ENCODE measurements at places on chromosomes 6 and 20.

DNA sequence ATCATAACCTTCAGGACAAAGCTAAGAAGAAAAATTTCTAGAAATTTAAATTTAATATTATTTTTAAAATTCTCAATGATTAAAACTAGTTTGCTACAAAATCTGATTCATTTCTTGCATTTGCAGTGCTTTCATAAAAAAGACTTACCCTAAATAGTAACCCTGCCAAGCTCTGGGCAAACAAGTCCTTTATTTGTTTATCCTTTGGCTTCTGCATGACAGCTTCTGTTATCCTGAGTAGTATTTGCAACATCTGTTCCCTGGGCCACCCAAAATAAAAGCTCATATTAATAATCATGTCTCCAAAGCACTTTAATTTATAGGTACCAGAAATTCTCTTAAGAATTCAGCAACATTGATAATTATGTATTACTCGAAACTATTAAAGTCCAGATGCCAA, 101.3 kb downstream of the RALGAPA2 start:
- ATAC-seq: no peak

GRCh38 chr20:12699374-12700228, 309.2 kb upstream of the SPTLC3 start:
- no peak for ATAC-seq

DNA sequence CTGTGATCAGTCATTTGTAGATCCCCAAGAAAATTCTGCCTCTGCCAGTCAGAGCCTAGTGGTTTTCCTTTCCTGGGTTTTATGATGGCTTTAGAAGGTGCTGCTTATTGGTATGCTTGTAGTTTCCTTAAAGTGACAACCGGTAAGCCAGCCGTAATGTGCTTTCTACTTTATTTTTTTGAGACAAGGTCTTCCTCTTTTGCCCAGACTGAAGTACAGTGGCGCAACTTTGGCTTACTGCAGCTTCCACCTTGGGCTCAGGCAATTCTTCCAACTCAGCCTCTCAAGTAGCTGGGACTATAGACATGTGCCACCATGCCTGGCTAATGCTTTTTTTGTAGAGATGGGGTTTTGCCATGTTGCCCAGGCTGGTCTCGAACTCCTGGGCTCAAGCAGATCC, 23.5 kb downstream of the MCM8 start:
- no peak for ATAC-seq

DNA sequence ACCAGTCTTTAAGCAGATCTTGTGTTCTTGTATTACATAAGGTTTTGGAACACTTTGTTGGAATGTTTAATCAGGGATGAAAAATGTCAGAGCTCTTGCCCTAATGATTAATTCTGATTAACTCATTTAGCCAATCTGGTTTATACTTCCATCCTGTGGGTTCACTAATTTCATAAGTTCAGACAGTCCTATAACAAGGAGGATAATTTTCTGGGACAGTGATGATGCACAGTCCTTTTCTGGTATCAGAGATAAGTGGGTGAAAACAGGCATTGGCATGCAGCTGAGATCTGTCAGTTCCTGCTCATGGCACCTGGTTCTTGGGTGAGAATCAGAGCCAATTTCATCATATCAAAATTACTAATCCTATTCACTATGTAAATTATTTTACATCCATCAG, 125.0 kb upstream of the LAMA2 start:
- no peak for ATAC-seq

GRCh38 chr6:19549109-19549508, 288.1 kb upstream of the ID4 start:
- ATAC-seq: peak; percentile 51

GRCh38 chr6:127539272-127539671, 20.1 kb upstream of the MTCL3 start:
- ATAC-seq: peak; percentile 83

GRCh38 chr6:76435174-76435573, 362.7 kb upstream of the IMPG1 start:
- no peak for ATAC-seq

DNA sequence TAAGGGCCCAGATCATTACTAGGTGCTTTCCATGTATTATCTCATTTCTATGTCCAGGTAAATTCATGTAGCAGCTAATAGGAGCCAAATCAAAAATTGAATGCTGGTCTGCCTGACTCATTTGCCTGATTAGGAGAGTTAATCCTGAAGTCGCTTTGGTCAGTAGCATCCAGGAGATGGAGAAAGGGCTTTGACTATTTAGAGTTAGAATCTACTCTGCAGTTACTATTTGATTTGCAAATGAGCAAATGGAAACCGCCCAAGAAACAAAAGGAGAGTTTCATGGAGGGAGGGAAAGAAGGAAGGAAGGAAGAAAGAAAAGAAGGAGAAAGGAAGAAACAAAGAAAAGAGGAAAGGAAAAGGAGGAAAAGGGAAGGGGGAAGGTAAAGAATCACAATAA, 539.6 kb upstream of the MMS22L start:
- ATAC-seq: no peak

GRCh38 chr20:49381558-49382493, 100.6 kb downstream of the KCNB1 start:
- ATAC-seq: peak; percentile 65

DNA sequence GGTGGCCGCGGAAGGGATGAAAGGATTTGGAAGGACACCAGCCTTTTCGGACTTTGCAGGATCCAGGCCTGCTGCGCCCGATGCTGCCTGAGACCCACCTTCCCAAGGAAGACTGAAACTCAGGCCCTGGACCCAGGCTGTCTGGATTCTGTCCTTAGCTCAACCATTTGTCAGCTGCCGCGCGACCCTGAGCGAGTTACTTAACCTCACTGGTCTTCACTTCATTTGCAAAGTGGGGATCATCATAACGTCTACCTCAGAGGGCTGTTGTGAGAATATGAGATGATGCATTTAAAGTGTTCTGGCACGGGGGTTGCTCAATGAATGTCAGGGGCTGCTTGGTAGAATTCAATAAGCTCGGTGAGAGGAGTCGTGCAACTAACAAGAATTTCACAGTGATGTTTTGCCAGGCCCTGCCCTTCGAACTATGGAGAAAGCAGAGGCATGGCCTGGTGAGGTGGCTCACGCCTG, 104.2 kb upstream of the PRDM1 start:
- no peak for ATAC-seq

- no peak for ATAC-seq
Measured at GRCh38 chr6:166559211-166559610, 27.3 kb downstream of the RAMACL start.

DNA sequence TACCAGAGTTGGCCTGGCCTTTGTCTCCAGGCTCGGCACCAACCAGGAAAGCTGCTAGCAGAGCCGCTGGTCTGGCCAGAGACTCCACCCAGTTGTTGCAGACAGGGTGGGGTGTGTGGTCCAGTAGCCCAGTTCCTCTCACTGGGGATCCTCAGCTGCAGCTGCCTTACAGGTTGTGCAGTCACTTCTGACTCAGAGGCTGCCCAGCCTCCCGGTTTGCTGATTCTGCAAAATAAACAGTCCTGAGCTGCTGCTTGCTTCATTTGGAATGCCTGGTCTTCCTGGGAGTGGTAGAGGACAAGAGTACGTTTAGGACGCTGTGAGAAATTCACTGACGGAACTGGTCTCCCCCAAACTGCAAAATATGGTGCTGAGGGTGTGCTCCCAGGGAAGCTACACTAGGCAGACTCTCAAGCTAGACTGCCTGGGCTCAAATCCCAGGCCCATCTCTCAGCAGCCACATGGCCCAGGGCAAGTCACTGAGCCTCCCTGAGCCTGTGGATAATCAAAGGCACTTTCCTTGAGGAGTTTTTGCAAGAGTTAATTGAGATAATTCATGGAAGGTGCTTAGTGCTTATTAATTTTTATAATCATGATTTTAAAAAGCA, 246.1 kb downstream of the TFAP2C start:
- ATAC-seq: no peak

- ATAC-seq: 0 out of 3 replicates have a peak, but pooled peaks have one; percentile 2
Measured at GRCh38 chr20:25249198-25249931, 1.5 kb downstream of the PYGB start.

GRCh38 chr6:154898821-154899220, 96.3 kb upstream of the TIAM2 start:
- no peak for ATAC-seq

- ATAC-seq: no peak
Measured at GRCh38 chr6:17565399-17565798, 34.7 kb upstream of the FAM8A1 start.

DNA sequence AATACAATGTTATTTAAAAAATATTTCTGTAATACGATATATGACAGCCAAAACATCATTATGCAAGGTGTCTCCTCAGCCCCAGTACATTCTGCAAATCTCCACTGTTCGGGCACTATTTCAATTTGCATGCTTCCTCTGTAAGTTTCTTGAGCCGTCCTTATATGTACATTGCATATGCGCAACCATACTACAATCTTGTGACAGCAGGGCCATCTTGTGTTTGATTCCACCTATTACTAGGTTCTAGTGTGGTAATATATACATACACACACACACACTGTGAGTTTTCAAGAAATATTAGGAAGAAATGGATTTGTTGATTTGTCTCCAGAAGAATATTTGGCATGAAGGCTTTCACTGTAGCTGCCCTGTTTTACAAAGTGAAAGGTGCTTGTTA, 9.8 kb downstream of the LYRM4 start:
- no peak for ATAC-seq

GRCh38 chr6:154206141-154206540, 150.5 kb downstream of the IPCEF1 start:
- no peak for ATAC-seq

DNA sequence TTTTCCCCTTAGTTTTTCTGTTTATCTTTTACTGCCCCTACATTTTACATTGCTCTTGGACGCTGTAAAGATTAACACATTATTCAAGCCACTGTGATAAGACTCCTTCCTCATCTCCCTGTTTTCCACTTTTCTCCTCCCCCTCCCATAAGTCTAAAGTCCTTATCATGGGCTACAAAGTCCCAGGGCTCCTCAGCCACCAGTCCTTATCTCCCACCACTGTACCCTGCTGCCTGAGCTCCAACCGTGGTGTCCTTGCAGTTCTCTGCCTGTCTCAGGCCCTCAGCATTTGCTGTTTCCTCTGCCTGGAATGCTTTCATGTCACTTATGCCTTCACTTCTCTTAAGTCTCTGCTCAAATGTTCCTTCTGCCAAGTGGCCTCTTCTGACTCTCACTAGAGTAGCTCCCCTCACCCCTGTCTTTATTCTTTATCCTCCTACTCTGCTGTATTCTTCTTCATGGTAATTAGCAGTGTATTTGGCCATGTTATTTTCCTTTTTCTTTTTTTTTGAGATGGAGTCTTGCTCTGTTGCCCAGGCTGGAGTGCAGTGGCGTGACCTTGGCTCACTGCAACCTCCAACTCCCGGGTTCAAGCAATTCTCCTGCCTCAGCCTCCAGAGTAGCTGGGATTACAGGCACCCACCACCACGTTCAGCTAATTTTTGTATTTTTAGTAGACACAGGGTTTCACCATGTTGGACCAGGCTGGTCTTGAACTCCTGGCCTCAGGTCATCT, 10.8 kb upstream of the LATS1 start:
- ATAC-seq: no peak

GRCh38 chr6:50655848-50656453, 57.4 kb upstream of the TFAP2D start:
- ATAC-seq: no peak

DNA sequence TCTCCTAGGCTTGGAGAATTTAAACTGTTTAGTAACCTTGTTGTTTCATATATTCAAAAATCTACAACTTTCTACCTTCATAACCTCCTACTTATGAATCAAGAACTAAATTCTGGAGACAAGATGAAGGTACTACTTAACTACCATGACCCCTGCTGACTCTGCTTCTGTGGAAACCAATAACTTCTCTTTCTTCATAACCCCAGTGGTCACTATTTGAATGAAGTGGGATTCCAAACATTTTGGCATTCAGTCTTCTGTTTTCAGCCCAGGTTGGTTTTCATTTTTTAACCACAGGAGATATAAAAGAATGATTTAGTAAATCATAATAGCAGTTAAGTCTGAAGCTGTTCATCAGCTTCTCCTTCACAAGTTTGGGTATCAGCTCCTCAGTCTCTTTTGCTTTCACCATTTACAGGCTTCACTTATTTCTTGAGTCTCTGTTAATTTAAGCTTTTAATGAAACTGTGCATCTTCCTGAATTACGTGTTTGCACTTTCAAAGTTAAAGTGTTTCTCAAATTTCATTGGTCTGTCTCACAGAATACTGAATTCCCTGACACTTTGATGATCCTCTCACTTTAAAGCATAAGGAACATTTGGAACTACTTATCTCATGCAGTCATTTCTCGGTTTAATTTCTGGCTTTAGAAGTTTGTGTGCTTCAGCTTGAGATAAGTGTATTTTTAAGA, 9.5 kb downstream of the SENP6 start:
- no peak for ATAC-seq

- peak; percentile 32 for ATAC-seq
Measured at GRCh38 chr6:132973514-132973993, 159.2 kb downstream of the RPS12 start.

GRCh38 chr20:19922716-19923115, 94.4 kb upstream of the NAA20 start:
- ATAC-seq: no peak

- ATAC-seq: no peak
Measured at GRCh38 chr6:108689272-108690161, 128.8 kb downstream of the FOXO3 start.

DNA sequence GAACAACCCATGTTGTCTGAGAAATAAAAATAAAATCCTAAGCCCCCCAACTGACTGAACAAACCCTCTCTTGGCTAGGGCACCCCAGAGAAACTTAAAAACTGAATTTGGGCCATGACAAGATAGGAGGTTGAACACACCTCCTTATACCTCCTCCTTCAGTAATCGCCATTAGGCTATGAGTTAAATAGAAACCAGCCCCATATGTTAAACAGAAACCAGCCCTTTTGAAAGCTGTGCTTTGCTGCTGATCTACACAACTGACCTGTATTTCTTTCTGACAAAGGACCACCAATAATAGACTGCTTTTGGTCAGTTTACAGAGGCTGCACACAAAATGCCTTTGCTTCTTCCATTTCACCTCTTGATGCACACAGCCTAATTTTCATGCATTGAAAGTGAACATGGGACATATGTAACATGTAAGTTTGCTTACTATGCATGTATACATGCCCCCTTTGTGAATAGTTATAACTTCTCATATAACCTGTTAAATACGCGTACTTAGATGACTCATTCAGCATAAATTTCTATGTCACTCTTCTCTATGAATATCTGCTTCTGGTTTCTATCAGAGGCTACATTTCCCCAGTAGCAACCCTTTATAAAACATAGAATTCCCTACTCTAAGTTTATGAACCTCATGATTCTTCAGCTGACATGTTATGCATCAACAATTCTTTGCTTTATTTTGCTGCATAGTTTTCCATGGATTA, 462.9 kb downstream of the COL12A1 start:
- ATAC-seq: no peak

DNA sequence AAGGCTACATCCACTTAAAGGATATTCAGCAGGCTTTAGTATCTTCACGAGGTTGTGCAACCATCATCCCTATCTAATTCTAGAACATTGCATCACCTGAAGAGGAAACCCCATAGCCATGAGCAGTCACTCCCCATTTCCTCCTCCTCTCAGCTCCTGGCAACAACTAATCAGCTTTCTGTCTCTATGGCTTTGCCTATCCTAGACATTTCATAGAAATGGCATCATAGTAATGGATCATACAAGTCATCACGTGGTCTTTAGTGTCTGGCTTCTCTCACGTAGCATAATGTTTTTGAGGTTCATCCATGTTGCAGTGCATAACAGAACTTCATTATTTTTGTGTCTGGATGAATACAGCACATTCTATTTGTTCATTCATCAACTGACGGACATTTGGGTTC, 20.5 kb downstream of the SNAI1 start:
- no peak for ATAC-seq
